ENCODE measurements at places on chromosomes 2 and 18. TPM values are rescaled to one million over a fixed set of nuclear protein-coding genes. Genes with fewer than 3 reads are reported as not detected.

DNA sequence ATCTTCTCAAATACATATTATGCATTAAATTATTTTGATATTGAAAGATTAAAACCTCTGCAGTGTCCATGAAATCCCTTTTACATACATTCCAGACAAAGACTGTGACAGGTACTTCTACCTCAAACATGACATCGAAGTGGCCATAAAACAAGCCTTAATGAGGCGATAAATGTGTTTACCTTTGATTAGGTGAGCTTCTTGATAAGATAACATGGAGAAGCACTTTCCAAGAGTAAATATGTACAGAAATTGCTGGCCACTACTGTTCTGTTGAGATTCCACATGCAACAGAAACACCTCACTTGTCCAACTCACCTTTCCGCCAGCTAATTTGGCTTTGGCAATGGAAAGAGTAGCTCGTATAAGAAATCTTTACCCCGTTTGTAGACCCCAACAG, 55.2 kb downstream of the ZEB2 start:
- H3K27me3 ChIP-seq: no peaks in the 10 kb centered on the region
- H3K36me3 ChIP-seq: peaks cover 23% of the 10 kb centered on the region
- no peak for DNase-seq
- H3K27ac ChIP-seq: no peak overlapping the region

Gene HOXD4
- not detected for total RNA-seq

GRCh38 chr18:31064130-31064529, 21.6 kb upstream of the DSC3 start:
- no peaks in the 10 kb centered on the region for H3K4me1 ChIP-seq
- no peak overlapping the region for H3K27ac ChIP-seq
- no peaks in the 10 kb centered on the region for H3K36me3 ChIP-seq
- DNase-seq: no peak
- H3K27me3 ChIP-seq: no peaks in the 10 kb centered on the region

DNA sequence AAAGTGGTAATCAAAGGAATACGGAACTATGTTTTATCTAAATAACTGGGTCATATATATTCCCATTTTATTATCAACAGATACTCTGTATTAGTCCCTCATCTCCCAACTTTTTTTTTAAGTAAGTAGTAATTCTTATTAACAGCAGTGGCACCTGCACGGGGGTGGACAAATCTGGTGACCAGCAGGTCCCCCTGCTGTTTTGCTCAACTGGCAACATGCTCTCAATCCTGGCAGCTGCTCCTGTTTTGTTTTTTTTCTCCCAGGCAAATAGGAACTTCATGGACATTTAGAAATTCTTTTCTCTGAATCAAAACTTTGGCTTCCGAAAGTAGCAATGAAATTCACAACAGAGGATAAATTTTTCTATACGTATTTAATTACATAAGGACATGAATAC, 193.5 kb downstream of the SS18 start:
- H3K27me3 ChIP-seq: peaks cover 18% of the 10 kb centered on the region
- H3K27ac ChIP-seq: no peak overlapping the region
- H3K36me3 ChIP-seq: no peaks in the 10 kb centered on the region
- no peaks in the 10 kb centered on the region for H3K4me1 ChIP-seq
- no peak overlapping the region for H3K4me3 ChIP-seq

Gene TMEM198
- 1.8 TPM for total RNA-seq

- no peaks in the 10 kb centered on the region for H3K4me1 ChIP-seq
- H3K36me3 ChIP-seq: no peaks in the 10 kb centered on the region
- H3K27me3 ChIP-seq: peaks cover 2% of the 10 kb centered on the region
- H3K27ac ChIP-seq: no peak overlapping the region
- DNase-seq: no peak
These were observed 242.6 kb upstream of the OSR1 start for GRCh38 chr2:19600982-19601381.

Gene FOXD4L1
- 0.47 TPM for total RNA-seq

DNA sequence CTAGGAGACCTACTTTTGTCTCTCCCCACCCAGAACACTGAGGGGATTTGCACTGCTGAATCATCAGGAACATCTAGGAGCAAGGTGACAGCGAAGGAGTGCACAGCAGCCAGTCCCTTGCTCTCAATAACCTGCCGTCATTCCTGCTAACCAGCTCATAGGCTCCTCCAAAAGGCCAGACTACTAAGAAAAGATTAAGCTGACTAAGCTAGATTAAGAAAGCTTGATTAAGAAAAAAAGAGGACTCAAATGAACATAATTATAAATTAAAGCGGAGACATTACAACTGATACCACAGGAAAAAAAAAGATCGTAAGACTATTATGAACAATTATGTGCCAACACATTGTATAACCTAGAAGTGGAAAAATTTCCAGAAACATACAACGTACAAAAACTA, 1254.8 kb upstream of the CHAC2 start:
- H3K36me3 ChIP-seq: no peaks in the 10 kb centered on the region
- no peak for DNase-seq
- no peak overlapping the region for H3K27ac ChIP-seq

DNA sequence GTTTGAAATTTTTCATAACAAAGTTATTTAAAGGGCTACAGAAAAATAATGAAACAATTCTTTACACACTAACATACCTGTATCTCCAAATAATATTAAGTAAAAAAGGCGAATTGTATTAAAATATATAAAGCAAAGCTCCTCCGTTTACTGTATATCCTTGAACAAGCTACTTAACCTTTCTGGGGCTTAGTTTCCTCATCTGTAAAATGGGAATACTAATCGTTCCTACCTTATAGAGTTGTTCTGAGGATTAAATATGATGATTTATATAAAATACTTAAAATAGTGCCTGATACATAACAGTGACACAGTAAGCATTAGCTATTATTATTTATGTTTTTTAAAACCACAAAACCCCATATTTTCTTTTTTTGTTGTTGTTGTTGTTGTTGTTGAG, 13.3 kb downstream of the SLC25A12 start:
- peaks cover 41% of the 10 kb centered on the region for H3K4me1 ChIP-seq
- no peak overlapping the region for H3K4me3 ChIP-seq
- DNase-seq: no peak
- H3K27me3 ChIP-seq: no peaks in the 10 kb centered on the region
- H3K27ac ChIP-seq: no peak overlapping the region

GRCh38 chr2:85326406-85327159, 1.2 kb downstream of the TGOLN2 start:
- no peaks in the 10 kb centered on the region for H3K27me3 ChIP-seq
- H3K27ac ChIP-seq: peak overlapping the region; percentile 100
- peak; percentile 84 for DNase-seq
- H3K4me3 ChIP-seq: peak overlapping the region; percentile 92
- peaks cover 61% of the 10 kb centered on the region for H3K36me3 ChIP-seq

DNA sequence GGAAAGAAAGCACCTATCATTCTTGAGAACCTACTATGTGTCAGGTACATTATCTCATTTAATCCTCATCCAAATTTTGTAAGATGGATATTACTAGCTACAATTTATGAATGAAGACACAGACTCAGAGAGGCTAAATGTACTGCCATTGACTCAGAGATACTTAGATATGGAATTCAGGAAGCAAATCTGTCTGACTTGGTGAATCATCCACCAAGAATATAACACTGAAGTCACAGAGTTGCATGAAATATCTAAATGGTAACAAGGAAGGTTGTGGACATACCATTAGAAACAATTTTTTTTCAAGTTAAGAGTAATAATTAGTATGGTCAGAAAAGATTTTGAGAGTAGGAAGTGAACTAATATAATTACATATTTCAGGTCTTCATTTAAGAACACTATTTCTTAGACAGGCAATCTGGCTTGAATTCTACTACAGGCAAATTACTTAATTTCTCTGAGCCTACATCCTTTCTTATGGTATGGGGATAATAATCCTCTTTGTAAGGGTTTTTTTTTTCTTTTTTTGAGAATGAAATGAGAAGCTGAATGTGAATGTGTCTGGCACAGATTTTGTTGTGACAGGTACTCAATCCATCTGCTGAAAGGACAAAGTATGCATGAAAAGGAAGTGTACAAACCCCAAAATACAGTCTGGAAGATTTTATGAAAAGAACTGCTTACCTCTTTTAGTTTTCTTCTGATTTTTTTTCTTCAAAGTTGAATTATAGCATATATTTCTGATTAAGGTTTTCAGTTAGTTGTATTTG, 14.8 kb upstream of the C2orf66 start:
- no peak overlapping the region for H3K27ac ChIP-seq
- H3K4me1 ChIP-seq: peaks cover 15% of the 10 kb centered on the region
- no peaks in the 10 kb centered on the region for H3K27me3 ChIP-seq

GRCh38 chr2:160783474-160783873, 289.9 kb upstream of the RBMS1 start:
- no peak overlapping the region for H3K4me3 ChIP-seq
- no peaks in the 10 kb centered on the region for H3K4me1 ChIP-seq
- no peak for DNase-seq
- no peaks in the 10 kb centered on the region for H3K27me3 ChIP-seq

Gene REG3A
- total RNA-seq: not detected

GRCh38 chr18:10688766-10689165, 162.9 kb downstream of the NAPG start:
- H3K4me1 ChIP-seq: no peaks in the 10 kb centered on the region
- no peaks in the 10 kb centered on the region for H3K36me3 ChIP-seq
- no peak for DNase-seq
- no peaks in the 10 kb centered on the region for H3K27me3 ChIP-seq
- no peak overlapping the region for H3K4me3 ChIP-seq
- H3K27ac ChIP-seq: no peak overlapping the region

DNA sequence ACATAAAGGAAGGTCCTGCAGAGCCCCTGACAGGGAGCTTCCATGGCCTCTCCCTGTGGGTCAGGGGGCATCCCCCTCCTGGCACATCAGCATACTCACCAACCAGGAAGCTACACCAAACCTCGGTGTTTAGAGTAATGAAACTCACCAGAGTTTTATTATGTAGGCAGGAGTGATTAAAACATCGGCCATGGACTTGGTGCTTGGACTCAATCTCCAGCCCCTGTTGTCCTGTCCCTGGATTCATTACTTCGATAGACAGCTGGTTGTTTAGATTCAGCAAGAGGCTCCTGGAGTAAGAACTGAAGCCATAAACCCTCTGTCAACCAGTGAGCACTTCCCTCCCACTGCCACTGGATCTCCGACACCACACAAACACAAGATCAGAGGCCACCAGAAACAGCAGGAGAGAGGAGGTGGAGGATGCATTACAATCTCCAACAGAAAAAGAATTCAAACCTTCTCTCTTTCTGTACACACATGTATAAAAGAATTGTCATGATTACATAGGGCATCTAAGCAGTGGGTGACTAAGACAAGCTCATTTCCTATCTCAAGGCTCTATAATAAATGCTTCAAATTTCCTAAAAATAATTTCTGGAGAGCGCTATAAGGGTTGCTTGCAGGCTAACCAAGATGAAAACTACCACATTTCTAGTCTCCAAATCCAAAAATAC, 27.2 kb downstream of the TBC1D8 start:
- peaks cover 19% of the 10 kb centered on the region for H3K27me3 ChIP-seq
- no peaks in the 10 kb centered on the region for H3K36me3 ChIP-seq
- H3K4me3 ChIP-seq: no peak overlapping the region
- H3K4me1 ChIP-seq: peaks cover 3% of the 10 kb centered on the region
- no peak for DNase-seq

All from activated CD8-positive, alpha-beta memory T cell treated with anti-CD3 and anti-CD28 coated beads, Interleukin-2, amount 10 ng/mL, durations not matched to agents 7 days and 5 days (primary cell).